Foreskin fibroblast (primary cell): ENCODE measurements at places on chromosomes 11 and 22.
A peak's percentile ranks its signal among the peaks of the same experiment; 100 is the strongest.

DNA sequence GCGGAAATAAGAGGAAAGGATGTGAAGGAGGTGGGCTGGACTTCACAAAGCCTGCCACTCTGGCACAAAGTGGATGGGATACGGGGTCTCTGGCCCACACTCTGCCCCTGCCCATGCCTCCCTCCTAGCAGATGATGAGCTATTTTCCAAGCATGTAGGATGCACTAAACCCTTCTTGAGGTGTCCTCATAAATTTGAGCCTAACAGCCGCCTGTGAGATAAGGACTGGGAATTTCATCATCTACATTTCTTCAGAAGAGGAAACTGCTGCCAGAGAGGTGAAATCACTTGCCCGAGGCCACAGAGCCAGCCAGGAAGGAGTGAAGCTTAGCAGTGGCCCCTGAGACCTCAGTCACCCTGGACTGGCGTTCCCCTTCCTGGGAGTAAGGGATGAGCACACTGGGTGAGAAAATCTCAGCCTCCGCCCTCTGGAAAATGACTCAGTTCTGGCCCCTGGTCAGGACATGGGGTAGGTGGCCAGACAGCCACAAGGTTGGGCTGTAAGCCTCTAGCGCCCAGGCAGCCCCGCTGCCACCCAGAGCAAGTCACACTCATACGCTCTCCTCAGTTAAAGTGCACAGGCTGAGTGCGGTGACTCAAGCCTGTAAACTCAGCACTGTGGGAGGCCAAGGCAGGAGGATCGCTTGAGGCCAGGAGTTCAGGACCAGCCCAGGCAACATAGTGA is 27.9 kb downstream of the MB start:
- peak; percentile 43 for DNase-seq

GRCh38 chr11:1773131-1773993 is 9.6 kb upstream of the CTSD start:
- DNase-seq = no peak

GRCh38 chr22:44207173-44207980 is 26.7 kb downstream of the PARVG start:
- DNase-seq = no peak

DNA sequence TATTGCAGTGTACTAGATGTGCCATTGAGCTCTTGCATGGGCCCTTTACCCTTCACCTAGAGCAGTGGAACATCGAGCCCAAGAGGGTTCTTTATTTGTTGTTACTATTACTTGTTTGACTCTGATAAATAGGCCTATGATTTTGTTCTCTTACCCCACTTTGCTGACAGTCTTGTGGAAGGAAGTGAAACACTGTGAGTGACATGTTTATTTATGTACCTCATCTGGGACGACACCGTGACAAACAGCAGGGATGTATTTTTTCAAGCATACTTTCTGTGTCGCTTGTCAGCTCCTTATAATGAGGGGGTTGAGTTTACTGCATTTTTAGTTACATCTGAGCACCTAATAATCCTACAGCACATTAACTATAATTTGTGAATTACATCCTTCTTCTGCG is 1010.3 kb upstream of the TENM4 start:
- no peak for DNase-seq

DNA sequence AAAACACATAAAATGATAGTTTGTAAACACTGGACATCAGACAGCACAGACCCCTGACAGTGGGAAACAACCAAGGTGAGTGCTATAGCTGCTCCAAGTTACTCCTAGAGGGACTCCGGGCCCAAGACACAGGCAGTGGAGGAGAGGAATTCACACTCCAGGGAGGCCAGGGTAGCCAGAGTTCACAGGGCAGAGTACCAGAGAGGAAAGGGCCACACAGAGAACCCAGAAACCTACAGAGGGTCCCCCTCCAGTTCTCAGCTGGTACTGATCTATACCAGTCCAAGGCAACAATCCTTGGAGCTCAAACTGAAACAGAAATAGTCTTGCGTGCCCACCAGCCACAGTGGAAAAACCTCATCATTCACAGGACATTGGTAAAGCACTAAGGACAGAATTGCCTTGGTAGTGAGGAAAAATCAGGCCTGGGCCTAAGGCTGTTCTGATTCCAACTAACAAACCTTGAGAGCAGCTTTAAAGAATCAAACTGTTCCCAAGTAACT is 7.6 kb downstream of the VPS37C start:
- peak; percentile 28 for DNase-seq

DNA sequence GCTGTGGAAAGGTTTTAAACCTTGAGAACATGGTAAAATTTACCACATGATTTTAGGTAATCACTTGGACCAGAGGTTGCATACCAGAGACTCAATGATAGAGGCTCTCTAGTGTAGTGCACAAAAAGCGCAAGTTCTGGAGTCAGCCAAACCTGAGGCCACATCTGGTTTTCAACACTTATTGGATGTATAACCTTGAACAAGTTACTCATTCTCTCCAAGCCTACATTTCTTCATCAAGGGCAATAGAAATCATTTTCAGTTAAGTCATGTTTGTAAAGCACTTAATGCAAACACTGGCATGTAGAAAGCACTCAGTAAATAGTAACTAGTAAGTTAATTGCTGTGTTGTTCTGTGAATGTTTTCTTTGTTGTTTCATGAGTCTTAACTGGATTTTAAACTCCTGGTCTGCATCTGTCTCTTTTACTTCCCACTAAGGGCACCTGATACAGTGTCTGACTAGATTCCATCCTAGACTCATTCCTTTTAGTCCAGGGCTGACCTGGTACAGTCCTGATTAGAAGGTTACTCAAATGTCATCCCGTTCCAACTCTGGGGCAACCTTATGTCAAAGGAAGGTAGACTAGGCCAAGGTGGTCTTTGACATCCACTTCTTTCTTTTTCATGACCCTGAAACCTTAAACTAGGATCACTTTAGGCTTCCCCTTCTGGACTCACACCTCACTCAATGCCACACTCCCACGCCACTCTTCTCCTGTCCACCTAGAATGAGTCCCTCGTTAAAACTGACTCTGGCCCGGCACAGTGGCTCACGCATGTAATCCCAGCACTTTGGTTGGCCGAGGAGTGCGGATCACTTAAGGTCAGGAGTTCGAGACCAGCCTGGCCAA is 34.5 kb upstream of the EED start:
- DNase-seq = no peak

DNA sequence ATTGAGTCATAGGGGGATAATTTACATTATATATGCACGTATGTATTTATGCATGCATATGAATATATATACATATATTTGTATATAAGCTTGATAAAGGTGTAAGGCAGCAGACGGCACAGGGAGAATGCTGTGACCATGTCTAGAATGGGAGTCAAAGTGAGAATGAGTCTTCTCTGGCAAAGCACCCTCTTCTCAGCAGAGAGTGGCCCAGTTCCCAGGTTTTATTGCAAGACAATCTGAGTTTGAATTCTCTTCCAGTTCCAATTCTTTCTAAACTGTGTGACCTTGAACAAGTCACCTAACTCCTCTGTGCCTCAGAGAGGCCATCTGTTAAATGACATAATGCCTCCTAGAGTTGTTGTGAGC is 13.8 kb downstream of the EHF start:
- no peak for DNase-seq

- no peak for DNase-seq
Measured at GRCh38 chr11:92681586-92681985, 287.9 kb upstream of the MTNR1B start.

DNA sequence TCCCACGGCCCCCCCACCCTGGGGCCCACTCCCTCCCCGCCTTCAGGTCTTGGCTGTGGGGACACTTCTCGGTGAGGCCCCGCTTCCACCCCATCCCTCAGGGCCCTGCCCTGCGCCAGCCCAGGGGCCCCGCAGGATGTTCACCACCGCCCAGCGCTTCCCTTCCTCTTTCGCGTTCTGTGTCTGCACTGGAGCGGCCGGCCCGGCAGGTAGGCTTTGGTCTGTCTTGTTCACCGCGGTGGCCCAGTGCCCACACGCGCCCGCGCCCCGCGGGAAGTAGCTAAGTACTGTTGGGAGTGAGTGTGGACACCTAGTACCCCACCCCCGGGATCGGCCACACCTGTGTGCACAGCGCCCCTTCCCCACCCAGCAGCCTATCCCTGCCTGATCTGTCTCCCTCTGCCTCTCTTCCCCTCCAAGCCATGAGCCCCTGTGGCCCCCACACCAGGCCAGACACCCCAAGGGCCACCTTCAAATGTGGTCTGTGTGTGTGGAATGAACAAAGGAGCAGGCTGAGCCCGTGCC is 85.4 kb downstream of the WNT7B start:
- no peak for DNase-seq

- no peak for DNase-seq
Measured at GRCh38 chr11:14386081-14386480, 27.1 kb upstream of the RRAS2 start.

DNA sequence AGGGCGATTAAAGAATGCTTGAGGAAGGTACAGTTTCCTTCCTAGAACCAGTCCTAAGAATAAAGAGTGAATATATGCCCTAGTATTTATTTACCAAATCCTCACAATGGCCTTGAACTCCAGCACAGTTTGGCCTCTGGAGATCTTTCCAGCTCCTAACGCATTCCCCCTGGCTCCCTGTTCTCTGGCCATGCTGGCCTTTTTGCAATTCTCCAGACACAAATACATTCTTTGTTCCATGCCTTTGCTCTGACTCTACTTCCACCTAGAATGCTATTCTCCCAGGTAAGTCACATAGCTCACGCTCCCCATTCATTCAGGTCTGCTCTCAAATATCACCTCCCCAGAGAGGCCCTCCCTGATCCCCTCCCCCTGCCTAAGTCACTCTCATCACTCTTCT is 3.7 kb upstream of the DGKZ start:
- no peak for DNase-seq

DNA sequence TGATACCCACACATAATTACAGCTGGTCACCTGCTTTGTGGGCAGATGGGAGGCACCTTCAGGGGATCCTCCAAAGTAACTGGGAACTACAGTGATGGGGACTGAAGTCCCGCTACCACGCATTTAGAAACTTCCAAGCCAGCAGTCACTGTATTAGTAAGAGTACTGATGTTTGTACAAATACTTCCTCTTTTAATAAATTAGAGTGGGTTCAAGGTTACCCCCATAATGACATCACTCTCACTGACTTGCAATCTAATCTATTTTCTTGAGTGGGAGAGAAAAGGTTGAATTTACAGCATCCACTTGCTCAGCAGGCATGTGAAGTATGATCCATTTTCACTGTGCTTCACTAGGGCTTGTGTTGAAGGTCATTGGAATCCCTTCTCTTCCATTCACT is 72.1 kb upstream of the TIMP3 start:
- DNase-seq = no peak

DNA sequence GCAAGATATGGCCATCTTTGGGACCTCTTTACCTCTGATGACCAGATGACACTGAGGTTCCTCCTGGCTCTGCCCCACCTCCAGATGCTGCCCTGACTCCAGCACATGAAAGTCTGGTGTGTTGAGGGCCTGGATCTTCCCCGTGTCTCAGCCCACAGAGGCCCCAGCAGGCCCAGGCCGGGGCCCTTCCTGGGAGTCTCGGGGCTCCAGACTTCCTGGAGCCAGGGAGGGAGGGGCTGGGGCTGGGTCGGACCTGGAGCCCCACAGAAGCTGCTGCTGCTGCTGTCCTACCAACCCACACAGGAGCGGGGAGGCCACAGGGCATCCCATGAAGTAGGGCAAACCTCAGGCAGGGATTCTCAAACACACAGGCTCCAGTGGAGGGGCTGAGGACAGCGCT is 32.2 kb upstream of the WNT11 start:
- DNase-seq = no peak

GRCh38 chr11:119473226-119473625 is 50.3 kb upstream of the THY1 start:
- no peak for DNase-seq

- DNase-seq = no peak
Measured at GRCh38 chr22:27347951-27348350, 453.6 kb downstream of the MN1 start.

- no peak for DNase-seq
Measured at GRCh38 chr11:134645576-134645975, 233.5 kb upstream of the B3GAT1 start.

DNA sequence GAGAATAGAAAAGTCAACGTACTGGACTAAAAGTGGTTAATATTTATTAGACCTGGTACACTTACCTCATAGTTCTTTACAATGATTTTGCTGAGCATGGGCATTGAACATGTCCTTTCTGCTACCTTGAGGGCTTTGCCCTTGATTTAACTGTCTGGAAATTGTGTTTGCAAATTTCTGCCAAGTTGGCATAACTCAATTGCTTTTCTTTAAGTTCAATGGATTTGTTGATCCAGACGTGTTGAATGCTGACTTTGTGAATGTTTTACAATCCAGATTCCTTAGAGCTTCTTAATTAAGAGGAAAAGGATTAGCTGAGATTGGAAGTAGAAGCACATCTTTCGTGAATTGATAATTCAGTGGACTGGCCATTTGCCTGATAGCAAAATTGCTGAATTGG is 7.2 kb upstream of the OR4X2 start:
- no peak for DNase-seq

- DNase-seq = no peak
Measured at GRCh38 chr22:20749453-20749852, 24.5 kb upstream of the SERPIND1 start.

GRCh38 chr22:33535937-33536875 is 384.1 kb downstream of the LARGE1 start:
- DNase-seq = no peak

- peak; percentile 53 for DNase-seq
Measured at GRCh38 chr22:37544955-37545702, 15.2 kb upstream of the CDC42EP1 start.

DNA sequence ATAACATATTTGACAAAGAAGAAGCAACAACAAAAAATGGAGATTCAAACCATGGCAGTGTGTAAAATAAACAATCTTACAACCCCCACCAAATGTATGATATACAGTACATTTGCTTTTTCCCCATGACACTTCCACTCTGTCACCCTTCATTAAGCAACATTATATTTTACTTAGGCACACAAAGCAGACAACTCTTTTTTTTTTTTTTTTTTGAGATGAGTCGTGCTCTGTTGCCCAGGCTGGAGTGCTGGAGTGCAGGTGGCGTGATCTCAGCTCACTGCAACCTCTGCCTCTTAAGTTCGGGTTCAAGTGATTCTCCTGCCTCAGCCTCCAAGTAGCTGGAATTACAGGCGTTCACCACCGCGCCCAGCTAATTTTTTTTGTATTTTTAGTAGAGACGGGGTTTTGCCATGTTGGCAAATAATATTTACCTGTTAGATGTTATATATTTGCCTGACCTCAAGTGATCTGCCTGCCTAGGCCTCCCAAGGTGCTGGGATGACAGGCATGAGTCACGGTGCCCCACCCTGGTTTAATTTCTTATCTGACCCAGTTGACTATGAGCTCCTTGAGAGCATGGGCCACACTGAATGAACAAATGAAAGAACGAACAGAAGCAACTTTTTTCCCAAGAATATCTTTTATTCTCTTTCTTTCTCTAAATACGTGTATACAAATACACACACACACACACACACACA is 5.5 kb upstream of the PCF11 start:
- DNase-seq = no peak

DNA sequence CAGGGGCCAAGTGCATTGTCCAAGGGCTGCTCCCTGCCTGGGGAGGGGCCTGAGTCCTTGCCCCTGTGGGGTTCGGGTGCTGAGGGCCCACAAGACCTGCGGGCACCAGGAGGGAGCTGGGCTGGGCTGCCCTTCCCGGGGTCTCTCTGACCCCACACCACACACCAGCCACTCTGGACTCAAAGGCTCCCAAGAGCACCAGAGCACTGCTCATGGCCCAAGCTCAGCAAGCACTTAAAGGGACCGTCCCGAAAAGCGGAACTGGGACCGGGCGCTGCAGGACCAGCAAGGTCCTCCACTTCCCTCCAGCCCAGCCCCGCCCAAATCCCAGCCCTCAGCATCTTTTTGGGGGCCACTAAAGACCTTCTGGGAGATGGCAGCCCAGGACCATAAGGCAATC is 5.3 kb downstream of the LSP1 start:
- no peak for DNase-seq
